ENCODE measurements at places on chromosomes 2 and 18.
A peak's percentile ranks its signal among the peaks of the same experiment; 100 is the strongest.

DNA sequence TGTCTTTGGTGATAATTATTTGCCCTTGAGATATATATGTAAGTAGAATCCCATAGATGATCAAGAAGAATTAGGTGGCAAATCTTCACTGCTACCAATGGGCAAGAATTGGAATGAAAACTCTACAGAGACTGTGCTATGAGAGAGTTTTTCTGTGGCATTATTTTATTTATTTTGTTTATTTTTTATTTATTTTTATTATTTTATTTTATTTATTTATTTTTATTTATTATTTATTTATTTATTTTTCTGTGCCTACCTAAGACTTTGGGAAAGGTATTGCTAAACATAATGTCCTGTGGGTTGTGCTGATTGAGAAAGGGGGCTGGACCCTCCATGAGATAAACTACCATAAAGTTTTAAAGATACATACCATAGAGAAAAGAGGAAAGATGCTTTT is 16.6 kb upstream of the NR4A2 start:
- DNase-seq: no peak

- DNase-seq: peak; percentile 1
These were observed 65.2 kb downstream of the POU3F3 start for GRCh38 chr2:104919127-104919526.

DNA sequence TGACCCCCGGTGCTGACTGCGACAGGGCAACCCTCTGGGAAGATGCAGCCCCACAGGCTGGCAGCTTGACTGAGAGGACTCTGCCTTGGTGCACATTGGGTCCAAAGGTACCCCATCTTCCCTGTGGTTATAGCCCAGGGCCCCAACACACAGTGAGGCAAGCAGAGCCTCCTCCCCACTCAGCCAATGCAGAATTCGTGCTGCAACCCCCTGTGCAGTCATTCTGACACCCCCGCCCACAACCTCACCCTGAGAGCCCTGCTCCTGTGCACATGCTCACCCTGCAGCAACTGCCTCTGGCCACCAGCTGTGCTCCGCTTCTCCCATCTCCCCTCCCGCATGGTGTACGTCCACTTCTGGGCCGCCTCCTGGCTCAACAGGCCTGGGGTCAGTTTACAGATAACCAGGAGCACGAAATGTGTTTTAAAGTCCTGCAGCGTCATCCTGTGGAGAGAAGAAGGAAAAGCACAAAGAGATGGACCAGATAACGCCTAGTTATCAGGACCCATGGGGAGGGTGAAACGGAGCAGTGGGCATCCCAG is 24.4 kb downstream of the CAPN14 start:
- no peak for DNase-seq

DNA sequence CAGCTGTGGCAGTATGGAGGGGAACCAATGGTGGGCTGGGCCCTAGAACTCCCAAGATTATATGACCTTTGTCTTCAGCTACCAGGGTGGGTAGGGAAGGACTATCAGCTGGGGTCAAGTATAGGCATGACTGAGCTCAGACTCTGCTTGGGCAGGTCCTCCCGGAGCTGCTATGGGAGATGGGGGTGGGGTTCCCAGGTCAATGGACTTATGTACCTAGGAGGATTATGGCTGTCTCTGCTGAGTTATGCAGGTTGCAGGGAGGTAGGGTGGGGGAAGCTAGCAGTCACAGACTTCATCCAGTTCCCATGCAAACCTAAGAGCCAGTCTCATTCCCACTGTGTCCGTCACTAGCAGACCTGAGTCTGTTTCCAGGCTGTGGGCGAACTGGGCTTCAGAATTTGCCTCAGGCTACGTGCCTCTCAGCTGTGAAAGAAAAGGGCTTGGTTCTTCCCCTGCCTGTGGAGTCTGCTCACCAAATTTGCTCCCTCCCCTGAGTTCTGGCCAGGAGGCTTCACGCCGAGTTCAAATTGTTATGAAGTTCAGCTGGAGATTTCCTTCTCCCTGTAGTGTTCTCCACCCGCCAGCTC is 985.8 kb upstream of the NRXN1 start:
- no peak for DNase-seq

DNA sequence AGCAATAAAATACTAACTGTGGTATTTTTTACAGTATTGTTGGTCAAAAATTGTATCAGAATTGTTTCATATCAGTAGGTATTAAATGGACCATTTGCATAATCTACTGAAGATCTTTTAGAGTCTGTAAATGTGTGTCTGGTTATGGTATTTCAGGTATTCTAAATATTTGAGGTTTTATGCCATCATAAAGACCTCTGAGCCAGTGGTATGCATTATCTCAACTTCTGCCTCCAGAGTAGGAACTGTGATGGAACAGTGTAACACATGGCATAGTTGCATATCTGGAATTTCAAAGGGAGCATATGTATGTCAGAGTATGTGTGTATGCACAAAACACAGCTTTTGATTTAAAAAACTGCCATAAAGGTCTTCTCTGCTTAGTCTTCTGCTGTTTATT is 15.4 kb downstream of the GREB1L start:
- no peak for DNase-seq

DNA sequence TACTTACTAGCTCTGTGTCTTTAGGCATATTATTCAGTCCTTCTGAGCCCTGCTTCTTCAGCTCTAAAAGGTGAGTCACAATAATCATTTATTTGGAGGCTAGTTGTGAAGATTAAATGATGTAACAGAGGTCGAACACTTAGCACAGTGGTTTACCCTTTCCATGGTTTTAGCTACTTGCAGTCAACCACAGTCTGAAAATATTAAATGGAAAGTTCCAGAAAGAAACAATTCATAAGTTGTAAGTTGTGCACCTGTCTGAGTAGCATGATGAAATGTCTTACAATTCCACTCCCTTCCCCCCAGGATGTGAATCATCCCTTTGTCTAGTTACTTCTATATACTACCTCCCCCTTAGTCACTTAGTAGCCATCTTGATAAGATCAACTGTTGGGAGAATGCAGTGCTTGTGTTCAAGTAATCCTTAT is 217.6 kb upstream of the THUMPD2 start:
- DNase-seq: peak; percentile 96

- DNase-seq: peak; percentile 18
These were observed 490 bp downstream of the NDUFS1 start for GRCh38 chr2:206158563-206159345.

DNA sequence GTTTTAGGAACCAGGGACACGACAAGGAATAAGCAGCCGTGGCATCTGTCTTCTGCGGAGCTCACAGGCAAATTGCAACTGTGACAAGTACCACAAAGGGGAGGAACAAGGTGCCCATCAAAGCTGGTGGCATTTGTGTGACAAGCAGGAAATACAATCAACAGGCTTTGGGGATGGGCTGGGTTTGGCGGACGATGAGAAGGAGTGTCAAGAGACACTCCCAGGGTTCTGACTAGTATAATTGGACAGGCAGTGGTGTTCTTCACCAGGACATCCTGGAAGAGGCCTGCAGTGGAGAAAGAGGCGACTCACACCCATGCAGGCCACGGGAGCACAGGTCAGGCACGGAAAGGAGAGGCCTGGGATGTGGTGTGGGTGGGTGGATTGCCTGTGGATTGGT is 14.2 kb upstream of the SPATA3 start:
- no peak for DNase-seq

- no peak for DNase-seq
These were observed 43.6 kb upstream of the SLC14A2 start for GRCh38 chr18:45571714-45572113.

- no peak for DNase-seq
These were observed 493.8 kb downstream of the NRXN1 start for GRCh38 chr2:50538147-50538546.

DNA sequence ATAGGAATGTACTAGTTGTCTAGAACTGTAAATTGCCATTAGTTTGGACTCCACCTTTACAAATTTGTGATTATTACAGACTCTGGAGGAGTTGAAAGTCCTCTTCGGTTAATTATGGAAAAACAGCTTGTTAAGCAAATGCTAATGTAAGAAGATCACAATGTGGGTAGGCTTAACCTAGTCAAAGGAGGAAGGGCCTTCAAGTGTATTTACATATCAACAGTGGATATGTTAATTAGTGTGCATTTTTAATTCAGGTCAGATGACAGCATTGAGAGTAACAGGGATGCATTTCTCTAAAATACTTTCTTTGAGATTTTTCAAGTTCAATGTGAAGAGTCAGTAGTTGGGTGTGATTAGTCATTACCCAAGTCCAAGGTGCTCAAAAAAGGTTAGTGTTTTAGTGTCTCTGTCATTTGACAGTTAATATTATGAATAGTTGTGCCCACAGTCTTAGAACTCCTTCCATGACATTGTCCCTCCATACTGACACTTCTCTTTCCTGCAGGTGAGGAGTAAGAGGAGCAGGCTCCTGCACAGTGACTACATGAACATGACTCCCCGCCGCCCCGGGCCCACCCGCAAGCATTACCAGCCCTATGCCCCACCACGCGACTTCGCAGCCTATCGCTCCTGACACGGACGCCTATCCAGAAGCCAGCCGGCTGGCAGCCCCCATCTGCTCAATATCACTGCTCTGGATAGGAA is 28.0 kb downstream of the CD28 start:
- no peak for DNase-seq

DNA sequence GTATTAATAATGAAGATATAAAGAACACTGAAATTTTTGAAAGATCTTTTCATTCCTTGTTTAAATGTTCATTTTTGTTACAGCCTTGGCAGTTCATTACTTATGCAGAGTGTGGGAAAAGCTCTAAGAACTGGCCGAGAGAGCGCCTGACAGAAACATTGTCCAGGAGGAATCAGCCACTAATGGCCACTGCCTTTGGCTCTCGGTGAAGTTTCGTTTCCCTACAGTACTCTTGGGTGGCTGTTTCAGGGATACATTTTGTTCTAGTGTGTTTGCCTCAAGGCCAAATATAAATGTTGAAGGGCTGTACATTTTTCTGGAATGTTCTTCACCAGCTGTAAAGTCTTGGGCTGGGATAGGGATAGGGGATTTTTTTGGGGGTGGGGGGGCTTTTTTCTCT is 10.7 kb downstream of the SPTBN1 start:
- no peak for DNase-seq

- DNase-seq: peak; percentile 96
These were observed 20.1 kb upstream of the TTC39C start for GRCh38 chr18:23994361-23994902.

DNA sequence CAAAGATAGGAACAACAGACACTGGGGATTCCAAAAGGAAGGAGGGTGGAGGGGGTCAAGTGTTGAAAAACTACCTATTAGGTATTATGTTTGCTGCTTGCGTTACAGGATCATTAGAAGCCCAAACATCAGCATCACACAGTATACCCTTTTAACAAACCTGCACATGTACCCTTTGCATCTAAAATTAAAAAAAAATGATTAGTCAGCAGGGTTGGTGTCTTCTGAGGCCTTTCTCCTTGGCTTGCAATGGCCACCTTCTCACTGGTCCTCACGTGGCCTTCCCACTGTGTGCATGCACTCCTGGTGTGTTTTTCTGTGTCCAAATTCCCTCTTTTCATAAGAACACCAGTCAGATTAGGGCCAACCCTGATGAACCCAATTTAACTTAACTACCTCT is 5.6 kb upstream of the IMPA2 start:
- no peak for DNase-seq

- DNase-seq: no peak
These were observed 4.2 kb downstream of the CIB4 start for GRCh38 chr2:26636935-26637334.

DNA sequence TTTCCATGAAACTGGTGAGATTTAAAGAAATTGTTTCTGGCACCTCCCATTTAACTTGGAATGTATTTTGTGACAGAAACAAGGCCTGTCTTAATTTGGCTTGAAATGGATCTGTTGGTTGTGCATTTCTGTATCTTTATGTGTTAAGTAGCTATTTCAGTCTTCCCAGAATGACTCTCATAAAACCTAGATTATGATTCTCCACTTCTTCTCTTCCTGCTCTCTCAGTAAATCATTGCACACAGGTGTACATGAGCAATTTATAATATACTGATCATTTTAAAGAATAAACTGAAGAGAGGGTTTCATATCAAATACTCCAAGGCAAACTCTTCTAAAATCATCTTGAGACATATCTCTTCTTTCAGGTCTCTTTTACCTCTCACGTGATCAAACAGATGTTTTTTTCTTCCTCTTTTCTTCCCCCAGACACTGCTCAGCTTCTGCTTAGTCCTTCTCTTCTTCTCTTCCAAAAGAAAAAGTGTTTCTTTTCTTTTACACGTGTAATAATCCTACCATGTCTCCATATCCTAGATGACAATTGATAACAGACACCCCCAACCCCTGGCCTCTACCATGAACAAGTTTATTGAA is 112.0 kb downstream of the PPP1R1C start:
- no peak for DNase-seq

GRCh38 chr18:40577239-40577980 is 1377.6 kb upstream of the PIK3C3 start:
- no peak for DNase-seq

DNA sequence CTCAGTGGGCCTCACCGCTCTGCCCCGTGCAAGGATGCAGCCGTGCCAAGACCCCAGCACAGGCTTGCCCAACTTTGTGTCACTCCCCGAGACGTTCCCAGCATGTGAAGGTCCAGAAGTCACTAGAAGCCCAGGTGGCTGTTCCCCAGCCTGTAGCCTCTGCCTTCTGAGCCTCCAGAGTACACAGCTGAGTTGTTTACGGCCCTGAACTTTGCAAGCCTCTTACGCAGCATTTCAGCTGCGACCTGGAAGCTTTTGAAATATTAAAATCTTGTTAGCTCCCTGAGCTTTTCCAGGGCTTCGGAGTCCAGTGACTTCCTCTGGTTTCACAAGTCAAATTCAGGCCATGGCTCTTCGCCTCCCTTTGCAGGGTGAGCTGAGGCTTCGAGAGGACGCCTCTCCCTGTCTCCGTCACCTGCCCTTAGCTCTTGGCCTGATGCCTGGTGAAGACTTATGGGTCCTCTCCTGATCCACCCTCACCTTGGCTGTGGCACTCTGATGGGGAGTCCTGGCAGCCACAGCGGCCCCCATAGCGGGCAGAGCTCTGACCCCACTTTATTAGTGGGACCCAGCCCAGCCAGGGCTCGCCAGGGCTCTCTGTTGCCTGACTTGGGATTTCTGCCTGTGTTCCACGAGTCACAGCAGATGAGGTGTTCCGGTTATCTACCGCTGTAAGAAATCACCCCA is 76.5 kb upstream of the HPCAL1 start:
- DNase-seq: no peak

- DNase-seq: no peak
These were observed 222.9 kb upstream of the CDH2 start for GRCh38 chr18:28399781-28400362.

DNA sequence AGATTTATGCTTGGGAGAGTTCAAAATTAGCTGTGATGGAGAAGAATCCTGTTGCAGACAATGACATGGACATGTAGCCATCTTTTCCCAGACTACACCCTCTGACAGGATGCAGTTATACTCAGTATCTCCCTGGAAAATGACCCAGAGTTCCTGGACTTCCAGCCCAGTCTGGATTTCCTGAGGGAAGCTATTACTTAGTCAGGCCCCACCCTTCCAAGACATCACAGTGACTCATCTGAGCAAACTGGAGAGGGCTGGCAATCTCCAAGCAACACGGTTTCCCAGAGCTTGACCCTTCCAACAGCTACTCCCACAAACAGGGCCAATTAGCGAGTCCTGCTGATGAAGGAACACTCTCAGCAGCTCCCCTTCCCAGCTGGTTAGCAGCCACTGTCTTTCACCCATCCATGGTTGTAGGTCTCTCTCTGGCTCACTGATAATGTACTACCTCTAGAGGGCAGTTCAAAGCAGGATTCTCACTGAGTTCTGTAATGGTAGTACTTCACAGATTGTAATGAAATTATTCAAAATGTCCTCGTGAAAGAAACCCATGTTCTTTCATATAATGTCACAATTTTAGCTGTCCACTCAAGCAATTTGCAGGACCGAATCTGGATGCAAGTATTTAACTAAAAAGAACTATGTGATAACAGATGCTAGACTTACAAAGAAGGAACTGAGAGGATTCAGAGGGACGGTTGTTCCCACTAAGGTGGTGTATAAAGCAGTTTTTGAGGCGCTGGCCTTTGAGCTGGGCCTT is 110.2 kb downstream of the MDH1 start:
- DNase-seq: peak; percentile 88

All from mammary epithelial cell (primary cell).